CD4-positive, alpha-beta memory T cell (primary cell): ENCODE measurements at places on chromosomes 6 and 20. TPM values are rescaled to one million over a fixed set of nuclear protein-coding genes. Genes with fewer than 3 reads are reported as not detected.
A peak's percentile ranks its signal among the peaks of the same experiment; 100 is the strongest.

DNA sequence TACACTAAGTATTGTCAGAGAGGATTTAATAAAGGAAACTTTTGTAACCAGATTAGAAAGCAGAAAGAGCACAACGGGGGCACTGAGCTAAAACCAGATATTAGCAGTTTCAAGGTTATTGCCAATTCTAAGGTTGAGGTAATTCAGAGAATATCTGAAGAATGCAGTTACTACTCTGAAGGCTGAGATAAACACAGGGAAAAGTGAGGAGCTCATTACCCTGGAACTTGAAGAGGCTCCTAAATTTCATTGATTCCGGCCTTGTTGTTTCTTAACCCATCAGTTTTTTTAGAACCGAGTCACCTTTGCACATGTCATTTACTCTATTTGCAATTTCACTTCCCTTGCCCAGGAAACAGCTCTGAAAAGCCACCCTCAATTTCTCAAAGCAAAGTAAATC, 72.4 kb upstream of the BTBD3 start:
- no peaks in the 10 kb centered on the region for H3K27me3 ChIP-seq
- H3K4me1 ChIP-seq = no peaks in the 10 kb centered on the region
- no peak overlapping the region for H3K27ac ChIP-seq
- no peak for DNase-seq
- H3K4me3 ChIP-seq = no peak overlapping the region

DNA sequence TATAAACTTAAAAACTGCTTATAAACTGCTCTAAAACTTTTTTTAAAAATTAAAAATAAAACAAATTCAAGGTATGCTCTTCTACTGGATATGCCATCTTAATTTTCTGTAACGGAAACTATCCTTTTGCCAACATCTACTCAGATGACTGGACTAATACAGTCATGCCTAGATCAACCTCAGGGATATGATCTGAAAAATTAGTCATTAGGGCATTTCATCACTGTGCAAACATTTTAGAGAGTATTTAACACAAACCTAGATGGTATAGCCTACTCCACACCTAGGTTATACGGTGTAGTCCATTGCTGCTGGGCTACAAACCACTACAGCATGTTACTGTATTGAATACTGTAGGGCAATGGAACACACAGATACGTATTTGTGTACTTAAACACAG, 64.8 kb downstream of the TRIM27 start:
- no peak for DNase-seq
- no peaks in the 10 kb centered on the region for H3K36me3 ChIP-seq
- H3K4me1 ChIP-seq = no peaks in the 10 kb centered on the region
- no peak overlapping the region for H3K4me3 ChIP-seq
- H3K27me3 ChIP-seq = no peaks in the 10 kb centered on the region
- no peak overlapping the region for H3K27ac ChIP-seq

The GPR63 gene
- total RNA-seq = 1.9 TPM

The BTN1A1 gene
- not detected for total RNA-seq

DNA sequence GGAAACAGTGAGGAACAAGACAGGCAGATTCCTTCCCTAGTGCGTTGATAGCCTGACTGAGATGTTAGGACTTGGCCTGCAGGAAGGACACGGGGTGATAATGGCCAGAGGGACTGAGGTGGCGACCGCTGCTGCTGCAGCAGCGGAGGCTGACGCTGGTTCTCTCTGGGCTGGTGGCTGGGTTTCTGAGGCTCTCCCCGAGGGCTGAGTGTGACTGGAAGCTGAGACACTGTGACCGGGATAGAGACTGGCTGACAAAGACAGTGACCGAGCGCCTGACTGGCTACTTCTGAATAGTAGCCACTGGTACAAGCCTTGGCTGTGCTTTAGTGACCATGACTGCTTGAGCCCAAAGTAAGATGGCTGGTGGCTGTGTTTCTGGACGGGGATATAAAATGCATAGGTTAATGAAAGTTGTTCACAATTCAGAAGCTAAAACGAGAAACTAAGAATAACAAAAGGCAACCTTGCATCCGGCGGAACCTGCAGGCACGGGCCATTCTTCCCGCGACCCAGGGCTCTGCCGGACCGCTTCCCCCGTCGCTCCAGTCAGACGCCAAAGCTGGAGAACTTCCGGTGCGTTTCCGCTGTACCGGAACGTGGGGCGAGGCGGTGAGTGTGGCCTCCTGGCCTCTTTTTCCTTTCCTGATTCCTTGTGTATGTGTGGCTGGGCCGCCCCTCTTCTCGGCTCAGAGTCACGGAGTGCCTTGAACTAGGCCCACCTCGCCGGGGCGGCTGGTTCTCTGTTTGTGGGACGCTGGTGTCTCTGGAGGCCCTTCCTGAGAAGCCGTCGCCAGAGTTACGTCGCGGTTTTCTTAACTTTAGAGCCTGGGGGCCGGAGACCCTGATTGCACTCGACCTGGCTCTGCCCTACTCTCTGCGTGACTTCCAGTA, at the start of gene AAR2:
TSS of gene AAR2 (plus strand) at position 587 of the 894 bp plus-strand sequence. CDS start 3,391 bp downstream, outside the sequence.
- H3K27me3 ChIP-seq = no peaks in the 10 kb centered on the region
- peak within 1 kb of the TSS; percentile 62 for H3K4me3 ChIP-seq
- peak within 1 kb of the TSS; percentile 69 for H3K27ac ChIP-seq
- peaks cover 45% of the 10 kb centered on the region for H3K4me1 ChIP-seq

DNA sequence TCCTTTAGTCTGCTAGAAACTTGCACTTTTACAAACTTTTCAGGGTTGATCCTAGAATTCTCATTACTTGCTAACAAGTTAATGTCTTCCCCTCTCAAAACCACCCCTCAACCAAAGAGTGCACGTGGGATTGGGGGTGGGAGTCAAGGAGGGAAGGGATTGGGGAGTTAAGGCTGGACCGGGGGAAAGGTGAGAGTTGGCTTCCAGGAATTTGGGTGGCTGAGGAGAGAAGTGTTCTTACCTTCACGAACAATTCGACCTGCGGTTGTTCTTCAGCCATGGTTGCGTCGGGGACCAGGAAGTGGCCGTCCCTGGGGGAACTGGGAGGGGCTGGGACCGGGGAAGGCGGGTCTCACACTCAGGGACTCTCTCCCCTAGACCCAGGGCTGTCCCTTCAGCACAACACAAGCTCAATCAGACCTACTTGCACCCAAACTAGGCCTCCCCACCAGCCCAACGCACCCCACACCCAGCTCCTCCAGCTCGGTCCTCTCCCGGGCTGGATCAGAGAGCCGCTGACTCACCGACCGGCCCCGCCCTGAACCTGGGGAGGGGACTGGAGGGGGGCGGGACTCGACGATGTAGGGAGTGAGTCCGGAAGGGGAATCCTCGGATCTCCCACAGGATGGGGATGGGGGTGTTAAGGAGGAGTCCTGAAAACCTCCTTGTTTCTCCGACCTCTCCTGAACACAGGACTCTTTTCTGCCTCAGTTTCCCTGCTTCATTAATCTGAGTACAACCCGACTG, at the start of gene CLIC1:
TSS of gene CLIC1 (minus strand) at position 510 of the 747 bp plus-strand sequence. CDS start at position 280, 230 bp downstream.
- peaks cover 27% of the 10 kb centered on the region for H3K36me3 ChIP-seq
- H3K4me3 ChIP-seq = peak within 1 kb of the TSS; percentile 95
- peaks cover 64% of the 10 kb centered on the region for H3K4me1 ChIP-seq
- H3K27me3 ChIP-seq = no peaks in the 10 kb centered on the region

The CLDN20 gene
- not detected for total RNA-seq

The THEMIS gene
- total RNA-seq = 58.7 TPM

DNA sequence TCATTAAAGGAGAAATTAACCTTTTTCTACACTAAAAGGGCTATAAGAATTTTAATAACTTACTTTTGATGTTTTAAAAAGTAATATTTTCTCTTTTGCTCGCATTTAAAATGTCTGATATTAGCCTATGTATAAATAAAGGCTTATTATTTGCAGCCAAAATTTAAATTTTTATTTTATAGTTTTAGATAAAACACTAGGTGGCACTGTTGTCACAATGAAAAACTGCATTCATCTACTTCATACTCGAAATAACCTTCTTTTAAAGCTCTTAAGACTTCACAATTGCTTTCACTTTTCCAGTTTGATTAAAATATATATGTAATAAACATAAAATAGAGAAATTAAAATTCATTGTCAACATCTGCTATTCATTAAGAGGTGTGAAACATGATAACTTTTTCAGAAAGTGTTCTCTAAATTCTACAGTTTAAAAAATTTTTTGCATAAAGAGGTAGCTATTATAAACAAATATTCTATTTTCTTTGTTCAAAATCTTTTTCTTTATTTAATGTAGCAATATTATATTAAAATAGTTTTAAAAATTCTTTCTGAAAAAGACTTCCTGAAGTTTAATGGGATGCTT, 78.8 kb upstream of the DEFB112 start:
- no peaks in the 10 kb centered on the region for H3K4me1 ChIP-seq
- no peak overlapping the region for H3K27ac ChIP-seq

GRCh38 chr20:51980277-51980676, 178.0 kb upstream of the SALL4 start:
- no peak overlapping the region for H3K27ac ChIP-seq
- no peaks in the 10 kb centered on the region for H3K36me3 ChIP-seq
- H3K27me3 ChIP-seq = no peaks in the 10 kb centered on the region
- H3K4me1 ChIP-seq = no peaks in the 10 kb centered on the region

The ACTL10 gene
- 5.5 TPM for total RNA-seq

The LY6G5B gene
- 39.3 TPM for total RNA-seq
